ENCODE measurements at places on chromosomes 1 and 21.

DNA sequence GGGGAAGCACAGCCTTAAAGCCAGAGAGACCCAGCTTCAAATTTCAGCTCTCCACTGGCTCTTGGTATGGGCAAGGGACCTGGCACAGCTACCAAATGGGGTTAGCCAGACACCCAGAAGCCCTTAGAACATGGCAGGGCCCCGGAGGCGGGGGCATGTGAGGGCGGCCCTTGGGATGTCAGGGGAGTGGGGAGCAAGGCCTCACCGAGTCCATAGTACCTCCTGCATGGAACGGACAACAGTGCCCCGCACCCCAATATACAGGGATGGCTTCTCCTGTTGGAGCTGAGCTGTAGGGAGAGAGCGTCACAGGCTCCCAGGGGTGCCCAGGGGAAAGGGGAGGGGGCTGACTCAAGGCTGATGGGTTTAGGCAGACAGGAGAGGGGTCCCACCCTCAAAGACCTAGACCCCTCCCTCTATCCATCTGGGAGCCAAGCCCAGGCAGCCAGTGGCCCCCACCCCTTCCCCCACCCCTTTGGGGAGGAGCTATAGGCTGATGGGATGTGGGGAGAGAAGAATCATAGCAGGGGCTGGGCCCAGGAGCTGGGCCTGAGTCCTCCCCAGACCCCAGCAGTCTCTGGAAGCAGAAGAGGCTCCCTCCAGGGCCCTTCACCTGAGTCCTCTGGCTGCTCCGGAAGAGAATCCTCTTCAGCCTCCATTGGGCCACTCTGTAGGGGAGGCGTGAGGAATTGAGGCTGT is 16.5 kb downstream of the SPOCD1 start:
- DNase-seq: no peak

GRCh38 chr1:204814166-204814884 is 56.3 kb upstream of the NFASC start:
- DNase-seq: no peak

DNA sequence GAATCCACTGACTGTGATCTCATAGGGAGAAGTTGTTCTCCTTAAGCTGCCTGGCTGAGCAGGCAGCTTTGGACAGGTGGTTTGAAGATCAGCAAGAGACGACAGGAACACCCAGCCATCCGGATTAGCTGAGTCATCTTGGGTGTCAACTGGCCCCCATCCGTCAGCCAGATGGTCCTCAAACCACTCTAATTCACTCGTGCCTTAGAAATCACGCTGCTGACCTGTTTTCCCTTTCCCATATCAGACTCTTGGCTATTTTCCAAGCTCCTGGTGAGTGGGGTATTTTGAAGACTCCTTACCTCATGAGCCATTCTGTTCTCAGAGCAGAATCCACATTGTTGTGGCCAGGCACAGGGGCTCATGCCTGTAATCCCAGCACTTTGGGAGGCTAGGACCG is 149.1 kb upstream of the L1TD1 start:
- no peak for DNase-seq

GRCh38 chr1:158809256-158809655 is 21.9 kb upstream of the MNDA start:
- DNase-seq: no peak

DNA sequence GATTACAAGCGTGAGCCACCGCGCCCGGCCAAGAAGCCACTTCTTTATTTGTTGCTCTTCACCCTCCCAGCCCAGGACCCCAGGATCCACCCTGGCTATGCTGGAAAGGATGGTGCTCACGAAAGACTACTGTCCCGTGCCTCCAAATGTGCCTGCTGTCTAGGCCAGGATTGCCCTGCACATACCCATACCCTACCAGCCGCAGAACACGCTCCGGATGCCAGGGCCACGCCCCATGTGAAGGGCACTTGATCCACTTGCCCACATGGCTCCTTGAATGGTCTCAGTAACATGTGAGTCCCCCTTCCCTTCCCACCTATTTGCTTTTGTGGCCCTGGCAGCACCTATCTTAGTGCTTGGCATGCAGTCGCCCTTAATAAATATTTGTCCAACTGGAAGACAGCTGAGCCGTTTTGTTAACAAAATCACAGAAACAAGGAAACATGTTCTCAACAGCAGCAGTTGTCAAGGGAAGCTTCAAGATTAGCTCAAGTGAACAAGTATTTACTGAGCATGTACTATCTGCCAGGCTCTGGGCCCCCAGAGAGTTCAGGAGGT is 13.8 kb upstream of the UBXN10 start:
- DNase-seq: no peak

DNA sequence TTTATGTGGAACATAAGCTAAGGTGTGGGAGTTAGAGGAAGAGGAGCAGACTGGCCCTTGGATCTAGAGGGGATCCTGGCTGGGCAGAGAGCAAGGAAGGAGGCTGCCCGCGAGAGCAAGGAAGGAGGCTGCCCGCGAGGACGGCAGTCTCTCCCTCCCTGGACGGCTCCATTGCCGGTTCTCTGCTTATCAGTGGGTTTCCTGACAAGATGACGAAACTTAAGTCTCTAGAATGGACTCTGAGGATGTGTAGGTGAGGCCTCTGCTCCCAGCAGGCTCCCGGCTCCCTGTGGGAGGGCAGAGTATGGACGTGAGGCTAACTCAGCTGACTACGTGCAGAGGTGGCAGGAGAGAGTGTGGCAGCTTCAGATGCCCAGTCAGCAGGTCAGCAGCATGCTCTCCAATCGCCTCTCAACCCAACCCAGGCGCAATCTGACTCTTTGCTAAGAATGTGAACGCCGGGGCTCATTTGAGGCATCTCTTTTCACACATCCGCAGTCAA is 6.1 kb downstream of the MYBPHL start:
- no peak for DNase-seq

GRCh38 chr1:181661569-181661968 is 178.3 kb downstream of the CACNA1E start:
- DNase-seq: no peak

DNA sequence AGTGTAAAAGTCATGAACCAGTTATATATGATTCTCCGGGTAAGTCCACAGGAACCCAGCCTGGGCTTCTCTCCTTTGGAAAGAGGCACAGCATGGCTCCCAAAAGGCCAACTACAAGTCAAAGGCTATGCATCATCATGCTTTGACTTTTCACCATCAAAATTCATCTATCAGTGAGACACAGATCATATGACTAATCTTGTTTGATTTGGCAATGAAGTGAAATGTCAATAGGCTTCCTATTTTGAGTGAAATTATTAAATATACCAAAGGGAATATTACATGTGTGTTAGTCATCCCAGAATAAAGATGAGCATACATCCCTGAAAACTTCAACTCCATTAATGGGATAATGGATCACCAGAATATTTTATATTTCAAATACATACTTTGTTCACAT is 83.5 kb upstream of the ADGRL2 start:
- DNase-seq: no peak

GRCh38 chr1:20684651-20685050 is 23.5 kb upstream of the DDOST start:
- no peak for DNase-seq

DNA sequence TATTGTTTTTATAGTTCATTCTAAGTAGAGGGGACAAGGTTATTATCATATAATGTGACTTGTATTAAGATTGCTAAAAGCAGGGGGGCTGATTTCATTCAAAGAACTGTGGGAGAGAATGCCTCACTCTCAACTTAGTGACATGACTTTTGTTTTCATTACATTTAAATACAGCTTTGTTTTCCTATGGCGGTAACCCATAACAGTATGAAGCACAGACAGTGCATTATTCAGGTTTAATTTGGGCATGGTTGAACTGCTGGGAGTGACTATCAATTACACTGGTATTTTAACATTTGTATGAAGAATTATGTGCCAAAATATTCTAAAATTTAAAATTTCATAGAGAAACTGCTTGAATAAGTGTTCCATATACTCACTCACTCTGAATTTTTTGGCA is 637.3 kb downstream of the USP25 start:
- no peak for DNase-seq

GRCh38 chr1:236670060-236670459 is 16.2 kb upstream of the ACTN2 start:
- no peak for DNase-seq

GRCh38 chr1:228742281-228742860 is 7.1 kb downstream of the RHOU start:
- no peak for DNase-seq

DNA sequence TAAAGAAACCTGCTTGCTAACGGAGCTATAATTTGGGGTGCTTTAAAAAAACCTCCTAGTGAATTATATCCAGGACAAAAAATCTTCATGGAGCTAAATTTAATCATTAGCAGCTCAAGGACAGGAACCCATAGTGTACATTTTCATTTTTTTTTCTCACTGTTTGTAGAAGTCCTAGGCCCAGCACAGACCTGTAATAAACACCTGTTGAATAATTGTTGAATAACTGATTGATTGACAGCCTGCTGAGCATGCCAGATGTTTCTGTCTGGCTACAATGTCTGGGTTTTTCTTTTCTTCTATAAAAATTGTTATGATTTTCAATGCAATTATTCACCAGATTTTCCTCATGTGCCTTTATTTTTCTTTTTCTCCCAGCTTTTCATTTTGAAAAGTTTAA is 10.9 kb upstream of the GALNT2 start:
- no peak for DNase-seq

DNA sequence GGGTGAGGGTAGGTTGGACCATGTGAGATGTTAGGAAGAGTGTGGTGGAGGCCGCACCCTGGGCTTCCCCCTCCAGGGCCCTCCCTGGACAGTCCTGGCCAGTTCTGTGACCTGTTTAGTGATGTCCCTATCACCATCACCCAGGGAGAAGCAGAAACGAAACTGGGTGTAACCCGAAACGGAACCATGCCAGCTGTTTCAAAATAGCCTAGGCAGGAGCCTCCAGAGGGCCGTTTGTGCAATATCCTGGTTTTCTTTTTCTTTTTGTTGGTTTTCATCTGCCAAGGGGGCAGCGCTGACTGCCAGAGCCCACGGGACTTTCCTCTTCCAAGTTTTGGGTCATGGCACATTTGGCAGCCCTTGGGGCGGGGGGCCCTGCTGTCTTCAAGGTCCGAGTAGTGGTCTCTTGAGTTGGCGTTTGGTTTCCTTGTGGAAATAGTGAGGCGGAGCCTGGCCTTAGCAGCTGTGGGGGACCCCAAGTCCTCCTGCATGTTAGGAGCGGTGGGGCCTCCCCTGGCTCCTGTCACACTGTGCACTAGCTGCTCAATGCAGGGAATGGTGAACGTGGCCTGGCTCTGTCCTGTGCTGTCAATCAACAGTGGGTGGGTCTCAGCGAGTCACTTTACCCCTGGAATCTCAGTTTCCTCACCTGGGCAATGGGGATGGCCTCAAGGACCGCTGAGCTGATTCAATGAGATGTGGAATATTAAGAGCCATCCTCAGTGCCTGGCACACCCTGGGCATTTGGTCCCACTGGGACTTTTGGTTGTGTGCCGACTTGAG is 90.7 kb downstream of the ARHGEF10L start:
- DNase-seq: no peak

DNA sequence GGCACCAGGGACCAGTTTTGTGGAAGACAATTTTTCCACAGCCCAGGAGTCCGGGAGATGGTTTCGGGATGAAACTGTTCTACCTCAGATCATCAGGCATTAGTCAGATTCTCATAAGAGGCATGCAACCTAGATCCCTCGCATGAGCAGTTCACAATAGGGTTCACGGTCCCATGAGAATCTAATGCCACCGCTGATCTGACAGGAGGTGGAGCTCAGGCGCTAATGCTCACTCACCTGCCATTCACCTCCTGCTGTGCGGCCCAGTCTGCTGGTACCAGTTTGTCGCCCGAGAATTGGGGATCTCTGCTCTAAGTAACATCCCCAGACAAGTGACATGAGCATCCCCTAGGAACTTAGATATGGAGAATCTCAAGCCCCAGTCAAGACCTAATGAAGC is 180.7 kb downstream of the COQ8A start:
- no peak for DNase-seq

DNA sequence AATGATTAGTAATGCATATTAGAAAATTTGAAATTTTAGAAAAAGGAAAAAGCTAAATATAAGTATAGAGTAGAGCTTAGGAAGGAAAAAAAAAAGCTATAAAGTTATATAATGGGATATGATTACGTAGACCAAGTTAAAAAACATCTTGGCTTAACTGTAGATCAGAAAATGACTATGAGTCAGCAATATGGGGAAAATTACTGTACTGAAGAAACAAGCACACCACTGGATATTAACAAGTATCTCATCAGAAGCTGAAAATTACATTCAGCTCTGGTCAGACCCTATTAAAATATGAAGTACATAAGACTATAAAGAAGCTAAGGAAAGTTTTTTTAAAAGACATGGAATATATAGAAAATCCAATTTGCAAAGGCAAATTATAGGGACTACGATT is 19.5 kb downstream of the DNAJC8 start:
- no peak for DNase-seq

DNA sequence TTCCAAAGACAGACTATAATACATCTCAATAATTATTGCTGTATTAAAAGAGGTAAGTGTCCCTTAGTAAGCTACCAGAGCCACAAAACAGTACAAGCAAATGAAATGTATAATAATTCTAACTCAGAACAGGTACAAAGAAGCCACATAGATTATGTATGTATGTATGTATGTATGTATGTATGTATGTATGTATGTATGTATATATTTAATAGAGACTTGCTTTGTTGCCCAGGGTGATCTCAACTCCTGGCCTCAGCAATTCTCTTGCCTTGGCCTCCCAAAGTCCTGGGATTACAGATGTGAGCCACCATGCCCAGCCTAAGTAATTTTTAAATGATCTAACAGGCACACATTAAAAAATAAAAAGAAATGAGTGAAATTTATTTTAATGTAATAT is 86.9 kb downstream of the EPS15 start:
- no peak for DNase-seq

GRCh38 chr1:241593186-241593585 is 47.0 kb downstream of the CHML start:
- no peak for DNase-seq

DNA sequence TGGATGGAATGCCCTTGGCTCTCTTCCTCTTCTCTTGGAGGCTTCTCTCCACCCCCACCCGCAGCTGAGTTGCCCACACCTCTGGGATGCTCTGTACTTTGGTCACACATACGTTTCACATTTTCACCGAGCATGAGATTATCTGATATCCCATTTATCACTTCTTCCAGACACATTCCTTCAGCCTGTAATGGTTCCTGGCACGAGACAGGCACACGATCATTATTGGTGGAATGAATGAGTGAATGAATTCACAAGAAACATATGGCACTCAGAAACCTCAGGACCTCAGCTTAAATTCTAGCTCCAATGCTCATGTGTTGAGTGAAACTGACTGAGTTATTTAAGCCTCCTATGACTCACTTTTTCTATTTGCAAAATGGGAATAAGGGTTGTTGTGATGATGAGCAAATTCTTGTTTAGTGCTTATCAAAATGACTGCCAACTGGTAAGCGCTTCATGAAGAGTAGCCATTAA is 242.7 kb upstream of the JUN start:
- no peak for DNase-seq

All from esophagus squamous epithelium (tissue), 5 donors.